ENCODE measurements at places on chromosomes 2 and 18. TPM values are rescaled to one million over a fixed set of nuclear protein-coding genes. Genes with fewer than 3 reads are reported as not detected.

Gene NT5C1B
- not detected for total RNA-seq

GRCh38 chr2:64223055-64223454 lies 78.8 kb upstream of the PELI1 start:
- H3K27me3 ChIP-seq = no peaks in the 10 kb centered on the region
- H3K4me1 ChIP-seq = peaks cover 13% of the 10 kb centered on the region
- no peak overlapping the region for H3K27ac ChIP-seq
- DNase-seq = no peak
- no peaks in the 10 kb centered on the region for H3K36me3 ChIP-seq

Gene APLF
- 4.5 TPM for total RNA-seq

Gene ERFE
- total RNA-seq = not detected

Gene LYG2
- not detected for total RNA-seq

Gene SLC8A1
- total RNA-seq = 128 TPM

DNA sequence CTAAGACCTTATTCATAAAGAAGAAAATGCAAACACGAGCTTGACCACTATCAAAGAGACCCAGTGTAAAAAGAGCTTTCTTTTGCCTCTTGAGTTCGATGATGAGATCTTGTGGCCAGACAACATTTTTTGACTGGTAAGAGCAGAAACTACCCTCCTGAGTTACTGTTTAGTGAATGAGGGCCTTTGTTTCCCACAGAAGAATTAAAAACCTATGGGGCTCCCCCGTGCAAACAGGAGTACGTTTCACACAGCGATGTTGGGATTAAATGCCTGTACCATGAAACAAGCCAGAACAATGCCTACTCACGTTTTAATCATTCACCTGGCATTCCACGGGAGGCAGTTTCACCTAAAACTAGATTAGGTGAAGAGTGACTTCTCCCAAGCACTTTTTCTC lies 36.0 kb downstream of the MYCN start:
- no peaks in the 10 kb centered on the region for H3K4me1 ChIP-seq
- H3K27me3 ChIP-seq = no peaks in the 10 kb centered on the region
- no peak overlapping the region for H3K27ac ChIP-seq
- no peaks in the 10 kb centered on the region for H3K36me3 ChIP-seq
- no peak overlapping the region for H3K4me3 ChIP-seq

Data from adrenal gland (tissue), 19 donors.